T-cell (primary cell): ENCODE measurements at places on chromosomes 4 and X.

DNA sequence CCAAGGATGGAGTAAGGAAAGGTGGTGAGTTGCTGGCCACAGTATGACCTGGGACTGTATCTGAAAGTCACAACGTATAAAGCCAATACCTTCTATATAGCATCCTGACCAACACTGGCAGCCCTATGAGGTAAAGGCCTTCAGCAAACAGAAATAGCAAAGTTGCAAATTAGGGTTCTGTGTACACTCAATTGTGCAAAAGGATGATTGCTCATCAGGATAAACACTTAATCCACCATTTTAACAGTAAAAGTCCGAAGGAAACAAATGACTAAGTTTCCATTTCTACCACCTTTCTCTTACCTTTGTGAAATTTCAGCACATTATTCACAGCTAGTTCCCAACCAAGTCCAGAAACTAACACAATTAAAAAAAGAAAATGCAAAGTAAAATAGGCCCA lies 1.4 kb upstream of the FNIP2 start:
- peaks cover 2% of the 10 kb centered on the region for H3K27me3 ChIP-seq
- no peaks in the 10 kb centered on the region for H3K36me3 ChIP-seq
- H3K27ac ChIP-seq: no peak overlapping the region
- DNase-seq: no peak

DNA sequence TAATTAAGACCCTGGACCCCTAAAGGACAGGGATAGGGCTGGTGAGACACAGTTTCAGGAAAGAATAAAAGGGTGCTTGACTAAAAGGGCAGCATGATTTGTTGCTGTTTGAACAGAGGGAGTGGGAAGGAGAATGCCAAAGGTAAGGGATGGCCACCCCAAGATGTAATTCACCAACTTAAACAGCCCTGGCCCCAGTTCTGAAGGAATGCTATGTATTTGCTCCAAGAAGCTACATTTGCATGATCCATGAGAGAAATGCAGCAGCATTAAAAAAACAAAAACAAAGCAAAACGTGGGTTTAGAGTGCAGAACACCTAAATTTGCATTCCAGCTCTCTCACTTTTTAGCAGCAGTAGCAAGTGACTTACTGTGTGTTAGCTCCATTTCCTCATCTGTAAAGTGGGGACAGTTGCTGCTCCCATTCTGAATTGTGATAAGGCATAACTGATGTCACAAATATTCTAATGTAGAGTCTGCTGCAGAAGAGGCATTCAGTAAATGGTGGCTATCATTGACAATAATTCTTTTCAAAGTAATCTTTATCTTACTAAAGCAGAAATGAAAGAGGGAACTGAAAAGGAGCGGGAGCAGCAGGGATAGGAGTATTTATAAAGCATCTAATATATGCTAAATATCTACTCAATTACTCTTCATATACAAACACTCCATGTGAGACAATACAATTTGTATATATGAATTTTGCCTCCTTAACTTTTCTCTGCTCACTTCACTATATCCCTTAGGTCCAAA lies 115.8 kb downstream of the PPARGC1A start:
- H3K27me3 ChIP-seq: no peaks in the 10 kb centered on the region
- H3K36me3 ChIP-seq: no peaks in the 10 kb centered on the region
- H3K4me3 ChIP-seq: no peak overlapping the region
- no peak for DNase-seq
- H3K4me1 ChIP-seq: no peaks in the 10 kb centered on the region

DNA sequence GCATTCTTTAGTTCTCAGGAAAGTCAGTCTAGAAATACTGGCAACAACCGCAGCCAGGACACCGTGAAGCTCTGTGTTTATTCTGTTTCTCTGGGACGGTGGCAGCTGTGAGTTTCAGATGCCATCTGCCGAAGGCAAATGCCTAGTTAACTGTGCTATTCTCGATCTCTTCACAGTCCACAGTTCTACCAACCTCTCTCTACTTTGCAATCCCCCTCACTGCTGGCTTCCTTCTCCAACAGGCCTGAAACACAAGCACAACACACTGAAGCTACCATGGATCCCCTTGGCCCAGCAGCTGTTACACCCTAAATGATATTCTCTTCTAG lies 118.8 kb downstream of the ZNF827 start:
- H3K27me3 ChIP-seq: no peaks in the 10 kb centered on the region
- peaks cover 5% of the 10 kb centered on the region for H3K36me3 ChIP-seq
- no peak overlapping the region for H3K27ac ChIP-seq

GRCh38 chr4:37322122-37322521 lies 77.6 kb downstream of the NWD2 start:
- no peaks in the 10 kb centered on the region for H3K27me3 ChIP-seq
- no peak overlapping the region for H3K27ac ChIP-seq
- no peak overlapping the region for H3K4me3 ChIP-seq
- H3K4me1 ChIP-seq: no peaks in the 10 kb centered on the region
- no peak for DNase-seq

GRCh38 chrX:16873106-16873505 lies 2.9 kb upstream of the RBBP7 start:
- H3K4me1 ChIP-seq: peaks cover 8% of the 10 kb centered on the region
- no peak overlapping the region for H3K4me3 ChIP-seq
- no peak overlapping the region for H3K27ac ChIP-seq
- DNase-seq: no peak
- no peaks in the 10 kb centered on the region for H3K36me3 ChIP-seq

- H3K4me1 ChIP-seq: no peaks in the 10 kb centered on the region
- no peaks in the 10 kb centered on the region for H3K27me3 ChIP-seq
- no peak for DNase-seq
- no peaks in the 10 kb centered on the region for H3K36me3 ChIP-seq
- H3K27ac ChIP-seq: no peak overlapping the region
- no peak overlapping the region for H3K4me3 ChIP-seq
Measured at GRCh38 chr4:78566834-78567499, 15.4 kb downstream of the ANXA3 start.

DNA sequence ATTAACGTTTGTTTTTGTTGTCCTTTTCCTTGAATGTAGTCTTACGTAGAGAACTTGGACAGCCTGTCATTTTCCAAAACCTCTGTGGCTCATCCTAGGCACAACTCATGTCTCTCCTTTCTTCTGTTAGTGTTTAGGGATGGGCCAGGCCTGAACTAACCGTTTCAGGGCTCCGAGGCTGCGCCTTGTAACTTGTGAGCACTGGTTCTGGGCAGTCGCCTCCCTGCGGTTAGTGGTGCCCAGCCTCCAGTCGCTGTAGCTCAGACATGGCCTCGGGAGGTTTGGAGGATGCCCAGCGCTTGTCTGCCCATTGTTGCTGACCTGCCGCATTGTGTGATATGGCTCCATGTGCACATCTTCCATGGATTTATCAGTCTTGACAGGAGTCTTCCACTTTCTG lies 32.8 kb downstream of the TMEM131L start:
- H3K27ac ChIP-seq: peak overlapping the region; percentile 86
- peaks cover 74% of the 10 kb centered on the region for H3K4me1 ChIP-seq
- H3K36me3 ChIP-seq: peaks cover 4% of the 10 kb centered on the region
- no peak overlapping the region for H3K4me3 ChIP-seq
- no peak for DNase-seq
- no peaks in the 10 kb centered on the region for H3K27me3 ChIP-seq

GRCh38 chrX:4588056-4588455 lies 874.6 kb upstream of the PRKX start:
- H3K36me3 ChIP-seq: no peaks in the 10 kb centered on the region
- no peak overlapping the region for H3K27ac ChIP-seq
- no peak for DNase-seq
- H3K27me3 ChIP-seq: no peaks in the 10 kb centered on the region

DNA sequence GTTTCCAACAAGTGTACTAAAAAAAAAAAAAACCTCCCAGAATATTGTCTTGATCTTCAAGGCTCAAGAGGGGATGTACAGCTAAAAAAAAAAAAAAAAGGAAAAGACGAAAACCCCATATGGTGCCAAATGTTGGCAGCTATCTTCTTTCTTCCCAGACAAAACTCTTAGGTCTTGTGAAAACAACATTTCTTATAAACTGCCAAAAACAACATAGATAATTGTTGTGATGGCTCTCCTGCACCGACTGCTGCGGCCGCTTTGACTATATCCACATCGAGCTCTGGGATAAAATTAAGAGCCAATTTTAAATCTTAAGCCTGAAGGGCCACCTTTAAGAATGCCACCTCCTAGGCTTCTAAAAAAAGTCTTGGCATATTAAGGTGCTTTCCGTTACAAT lies 23.5 kb downstream of the PDGFC start:
- H3K4me3 ChIP-seq: no peak overlapping the region
- no peaks in the 10 kb centered on the region for H3K27me3 ChIP-seq
- H3K36me3 ChIP-seq: no peaks in the 10 kb centered on the region
- H3K4me1 ChIP-seq: no peaks in the 10 kb centered on the region
- DNase-seq: no peak

DNA sequence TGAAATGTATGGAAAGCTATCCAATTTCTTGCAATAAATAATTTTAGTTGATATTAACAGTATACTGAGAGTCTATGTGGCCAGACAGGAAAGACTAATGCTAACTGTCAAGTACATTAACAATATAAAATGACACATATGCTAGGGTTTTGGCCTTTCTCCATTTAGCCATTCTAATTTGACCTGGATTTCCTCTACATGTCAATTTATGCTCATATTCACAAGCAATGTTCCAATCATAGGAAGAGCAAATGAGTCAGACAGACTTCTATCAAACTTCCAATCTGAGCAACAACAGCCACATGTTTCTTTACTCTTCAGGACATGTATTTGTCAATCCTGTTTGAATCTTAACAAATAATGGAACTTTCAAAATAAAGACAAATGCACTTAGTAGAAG lies 53.6 kb downstream of the CORIN start:
- no peaks in the 10 kb centered on the region for H3K36me3 ChIP-seq
- no peaks in the 10 kb centered on the region for H3K4me1 ChIP-seq
- no peak overlapping the region for H3K27ac ChIP-seq
- no peak overlapping the region for H3K4me3 ChIP-seq

DNA sequence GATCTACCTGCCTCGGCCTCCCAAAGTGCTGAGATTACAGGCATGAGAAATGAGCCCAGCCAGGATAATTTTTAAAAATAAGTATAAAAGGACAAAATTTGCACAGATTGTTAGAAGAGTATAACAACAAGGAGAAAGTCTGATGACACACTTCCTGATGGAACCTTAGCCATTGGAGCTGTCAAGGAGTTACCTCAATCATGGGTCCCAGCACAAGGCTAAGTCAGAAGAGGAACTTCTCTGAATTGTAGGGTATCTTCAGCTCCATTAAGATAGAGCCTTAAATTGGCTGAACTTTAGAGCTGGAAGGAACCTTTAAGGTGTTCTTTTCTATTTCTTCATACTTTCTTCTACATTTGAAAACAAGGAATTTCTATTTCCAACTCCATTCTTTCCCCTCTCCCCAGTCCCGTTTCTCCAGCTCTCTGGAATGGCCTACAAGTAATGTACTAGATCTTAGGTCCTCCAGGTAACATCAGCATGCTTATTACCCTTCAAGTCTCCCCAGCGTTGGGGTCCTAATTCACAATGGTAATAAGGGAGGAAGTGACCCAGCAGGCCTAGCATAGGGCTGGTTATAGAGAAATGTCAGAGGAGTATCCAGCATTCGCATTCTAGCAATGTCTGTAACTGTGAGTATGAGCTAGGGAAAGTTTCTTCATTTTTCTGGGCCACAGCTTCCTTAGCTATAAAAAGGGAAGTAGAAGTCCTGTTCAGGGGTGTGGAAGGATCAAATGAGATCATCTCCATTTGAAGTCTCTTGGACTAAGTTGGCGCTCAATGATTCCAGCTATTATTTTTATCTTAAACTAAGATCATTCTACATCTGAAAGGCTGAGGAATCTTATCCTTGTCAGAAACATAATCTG lies 18.5 kb upstream of the RBPJ start:
- H3K27ac ChIP-seq: no peak overlapping the region
- no peaks in the 10 kb centered on the region for H3K27me3 ChIP-seq
- H3K36me3 ChIP-seq: no peaks in the 10 kb centered on the region
- no peaks in the 10 kb centered on the region for H3K4me1 ChIP-seq
- no peak for DNase-seq
- no peak overlapping the region for H3K4me3 ChIP-seq

DNA sequence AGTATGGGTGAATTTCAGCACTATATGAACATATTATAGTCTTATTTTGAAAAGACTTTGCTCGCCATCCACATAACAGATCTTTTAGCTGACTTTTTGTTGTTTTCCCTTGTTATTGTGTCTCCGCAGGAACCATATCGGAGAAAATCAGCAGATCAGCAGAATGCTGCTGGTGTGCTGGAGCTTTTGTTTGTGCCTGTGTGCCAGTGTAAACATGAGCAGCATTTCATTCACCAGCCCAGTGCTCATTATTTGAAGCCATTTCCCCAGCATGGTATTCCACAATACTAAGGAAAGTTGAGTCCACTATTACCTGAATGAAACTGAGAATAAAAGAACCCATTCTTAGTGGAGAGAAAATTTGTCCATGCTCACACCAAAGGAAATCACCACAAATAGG lies 261.8 kb upstream of the ARX start:
- no peak overlapping the region for H3K27ac ChIP-seq
- no peak for DNase-seq
- H3K36me3 ChIP-seq: no peaks in the 10 kb centered on the region
- H3K27me3 ChIP-seq: no peaks in the 10 kb centered on the region
- no peaks in the 10 kb centered on the region for H3K4me1 ChIP-seq
- H3K4me3 ChIP-seq: no peak overlapping the region

GRCh38 chrX:13825178-13825762 lies 8.4 kb upstream of the GPM6B start:
- no peak for DNase-seq
- H3K27me3 ChIP-seq: no peaks in the 10 kb centered on the region
- no peak overlapping the region for H3K4me3 ChIP-seq
- no peaks in the 10 kb centered on the region for H3K4me1 ChIP-seq

GRCh38 chrX:840556-840955 lies 210.0 kb downstream of the SHOX start:
- no peak overlapping the region for H3K4me3 ChIP-seq
- H3K4me1 ChIP-seq: no peaks in the 10 kb centered on the region
- no peak overlapping the region for H3K27ac ChIP-seq
- no peak for DNase-seq
- H3K36me3 ChIP-seq: no peaks in the 10 kb centered on the region
- H3K27me3 ChIP-seq: no peaks in the 10 kb centered on the region

- no peaks in the 10 kb centered on the region for H3K4me1 ChIP-seq
- H3K36me3 ChIP-seq: no peaks in the 10 kb centered on the region
- no peak overlapping the region for H3K27ac ChIP-seq
- no peaks in the 10 kb centered on the region for H3K27me3 ChIP-seq
Measured at GRCh38 chrX:7270933-7271332, 123.0 kb upstream of the PUDP start.

DNA sequence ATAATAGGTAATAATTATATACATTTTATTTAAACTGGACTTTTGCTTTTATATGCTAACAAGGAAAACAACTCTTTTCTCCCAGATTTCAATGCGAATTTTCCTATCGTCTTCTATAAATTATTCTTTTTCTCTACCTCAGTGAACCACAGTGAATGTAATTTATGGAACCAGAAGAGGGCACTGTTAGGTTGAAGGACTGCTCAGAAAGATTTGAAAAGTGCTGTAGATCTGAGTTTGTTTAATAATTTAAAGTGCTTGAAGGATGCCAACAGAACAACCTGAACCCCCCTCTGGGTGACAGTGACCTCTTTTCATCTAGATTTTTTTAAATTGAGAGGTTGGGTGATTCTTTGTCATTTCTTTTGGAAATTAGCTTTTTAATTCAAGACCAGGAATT lies 54.9 kb downstream of the PHOX2B start:
- DNase-seq: no peak
- H3K36me3 ChIP-seq: no peaks in the 10 kb centered on the region
- no peak overlapping the region for H3K27ac ChIP-seq
- H3K27me3 ChIP-seq: no peaks in the 10 kb centered on the region

GRCh38 chr4:40699648-40700047 lies 50.1 kb upstream of the NSUN7 start:
- no peak overlapping the region for H3K27ac ChIP-seq
- no peaks in the 10 kb centered on the region for H3K36me3 ChIP-seq
- H3K4me1 ChIP-seq: no peaks in the 10 kb centered on the region
- no peak overlapping the region for H3K4me3 ChIP-seq
- DNase-seq: no peak
